ELF-1 (cell line): ENCODE measurements at places on chromosomes 3 and 15.

- no peak for DNase-seq
Observed at GRCh38 chr3:134362221-134362620, 12.0 kb downstream of the AMOTL2 start.

DNA sequence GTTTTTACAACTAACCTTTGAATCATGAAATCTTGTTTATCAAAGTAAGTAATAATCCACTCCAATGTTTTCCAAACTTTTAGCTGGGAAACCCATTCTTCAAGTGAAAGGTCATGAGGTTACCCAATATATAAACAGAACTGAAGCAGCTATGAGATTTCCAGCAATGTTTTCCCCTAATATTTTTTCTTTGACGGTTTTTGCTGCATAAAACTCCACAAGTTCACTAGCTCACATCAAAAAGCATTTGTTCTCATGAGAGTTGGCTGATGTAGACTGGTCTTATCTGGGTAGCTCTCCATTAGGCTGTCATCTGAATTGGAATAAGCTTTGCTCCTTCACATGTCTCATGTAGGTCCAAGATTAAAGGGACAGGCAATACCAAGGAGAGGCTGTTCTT, 241.2 kb upstream of the LRRC3B start:
- no peak for DNase-seq

GRCh38 chr3:150107429-150108175, 136.9 kb upstream of the PFN2 start:
- DNase-seq: no peak

GRCh38 chr3:12892840-12893189, 51.5 kb upstream of the RPL32 start:
- DNase-seq: no peak

DNA sequence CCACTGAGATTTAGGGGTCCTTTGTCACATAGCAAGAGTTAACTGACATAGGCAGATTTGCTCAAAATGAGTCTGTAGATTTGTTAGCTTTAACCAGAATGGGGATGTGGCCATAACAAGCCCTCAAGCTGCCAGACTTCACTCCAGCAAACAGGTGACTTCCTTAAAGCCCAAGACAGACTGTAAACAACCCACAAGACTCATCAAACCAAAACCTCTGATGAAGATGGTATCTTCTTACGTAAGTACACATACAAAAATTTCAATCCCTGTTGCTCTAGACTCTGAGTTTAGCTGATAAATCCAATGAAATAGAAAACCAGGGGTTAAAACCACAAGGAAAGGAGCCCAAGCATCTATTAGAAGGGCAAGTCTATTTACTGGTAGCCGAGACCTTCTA, 18.2 kb upstream of the ZBTB20 start:
- no peak for DNase-seq

- DNase-seq: peak; percentile 38
Observed at GRCh38 chr3:124748560-124749198, 18.4 kb downstream of the UMPS start.

DNA sequence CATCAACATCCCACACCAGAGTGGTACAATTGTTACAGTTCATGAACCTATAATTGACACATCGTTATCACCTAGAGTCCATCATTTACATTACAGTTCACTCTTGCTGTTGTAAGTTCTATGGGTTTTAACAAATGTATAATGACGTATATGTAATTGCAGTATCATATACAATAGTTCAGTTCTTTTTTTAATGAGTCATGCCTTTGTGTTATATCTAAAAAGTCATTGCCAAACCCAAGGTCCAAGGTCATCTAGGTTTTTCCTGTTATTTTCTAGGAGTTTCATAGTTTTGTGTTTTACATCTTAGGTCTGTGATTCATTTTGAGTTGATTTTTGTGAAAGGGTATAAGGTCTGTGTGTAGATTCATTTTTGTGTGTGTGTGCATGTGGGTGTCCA, 160.9 kb upstream of the GALNT15 start:
- no peak for DNase-seq

DNA sequence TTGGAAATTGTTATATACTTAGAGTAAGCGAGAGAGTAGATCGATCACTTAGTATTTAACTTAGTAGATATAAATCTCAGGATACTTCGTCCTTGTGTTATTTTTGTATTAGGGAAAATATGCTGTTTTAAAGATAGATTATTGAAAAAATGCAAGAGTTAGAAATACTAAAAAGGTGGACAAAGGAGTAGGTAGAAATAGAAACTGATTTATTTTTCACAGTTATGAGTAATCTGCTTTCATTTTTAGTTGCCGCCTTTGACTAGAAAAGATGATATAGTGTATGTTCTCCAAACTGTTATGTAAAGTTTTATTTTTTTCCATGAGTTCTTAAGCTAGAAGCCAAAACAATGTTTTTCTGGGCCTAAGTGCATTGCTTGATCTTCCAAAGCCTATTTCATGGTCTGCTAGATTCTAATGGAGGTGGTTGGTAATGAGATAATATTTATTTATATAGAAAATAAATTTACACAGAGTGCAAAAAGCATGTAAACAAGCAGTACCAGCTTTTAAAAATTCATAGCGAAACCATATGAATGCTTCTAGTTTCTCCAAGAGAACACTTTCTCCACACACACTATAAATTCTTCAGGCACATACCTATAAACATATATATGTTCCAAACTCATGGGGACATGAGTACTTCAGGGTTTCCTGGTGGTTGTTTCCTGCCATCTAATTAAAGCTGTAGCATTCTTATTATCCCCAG, 61.1 kb downstream of the DIPK2A start:
- DNase-seq: no peak

- no peak for DNase-seq
Observed at GRCh38 chr3:35070088-35070487, 569.2 kb upstream of the ARPP21 start.

DNA sequence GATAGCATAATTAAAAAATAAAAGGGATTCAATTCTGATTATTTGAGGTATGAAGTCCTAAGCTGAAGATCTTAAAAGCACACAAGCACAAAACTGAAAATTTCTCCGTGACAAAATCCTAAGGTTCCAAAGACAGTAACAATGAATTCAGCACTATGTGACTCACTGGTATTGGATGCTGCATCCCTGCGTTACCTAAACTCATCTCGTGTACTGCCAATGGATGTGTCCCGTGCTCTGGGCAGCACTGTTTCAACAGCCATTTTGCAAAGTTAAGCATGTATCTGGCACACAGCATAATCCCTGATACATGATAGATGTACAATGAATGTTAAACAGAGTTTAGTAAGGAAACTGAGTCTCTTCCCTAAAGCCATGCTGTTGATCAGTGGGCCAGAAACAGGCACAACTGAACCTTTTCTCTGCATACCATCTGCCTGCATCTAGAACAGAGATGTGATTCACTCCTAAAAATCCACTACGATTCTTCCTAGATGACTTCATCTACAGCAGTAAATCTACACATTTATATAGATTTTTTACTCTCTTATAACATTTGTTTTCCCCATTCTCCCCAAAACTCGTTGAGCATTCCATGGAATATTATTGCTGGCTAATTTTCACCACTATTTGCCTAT, 14.3 kb downstream of the SUCLG2 start:
- DNase-seq: no peak

GRCh38 chr3:185851046-185851445, 26.2 kb upstream of the IGF2BP2 start:
- DNase-seq: no peak

DNA sequence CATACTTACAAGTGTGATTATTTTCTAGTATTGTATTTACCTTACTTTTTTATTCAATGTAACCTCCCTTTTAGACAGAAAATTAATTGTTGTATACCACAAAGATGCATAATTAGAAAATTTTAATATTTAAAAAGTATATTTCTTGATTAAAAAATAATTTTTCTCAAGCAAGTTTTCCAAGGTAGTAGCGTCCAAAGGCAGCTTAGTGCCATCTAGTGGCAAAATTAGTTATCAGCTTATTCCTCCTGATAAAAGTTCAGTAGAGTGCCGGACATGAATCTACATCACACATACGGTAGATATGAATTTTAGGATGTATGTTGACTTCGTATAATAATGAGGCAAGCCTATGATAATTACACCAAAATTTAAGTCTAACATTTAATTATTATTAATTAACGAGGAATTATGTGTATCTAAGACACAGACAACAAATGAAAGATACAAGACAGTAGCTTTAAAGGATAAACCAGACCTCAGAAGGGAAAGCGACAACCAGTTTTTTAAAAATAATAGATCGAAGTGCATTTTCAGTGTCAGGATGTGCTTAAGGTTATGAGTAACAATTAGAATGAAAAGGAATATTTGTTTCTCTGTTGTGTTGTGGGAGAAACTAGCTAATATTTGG, 405.9 kb downstream of the ROBO1 start:
- DNase-seq: no peak
